ENCODE measurements at places on chromosomes 3 and 15.

GRCh38 chr3:194137506-194138474, 1.8 kb downstream of the HES1 start:
- peak; percentile 32 for DNase-seq

GRCh38 chr15:70087708-70088352, 9.9 kb downstream of the TLE3 start:
- DNase-seq: no peak

- no peak for DNase-seq
These were observed 57.4 kb downstream of the LRRFIP2 start for GRCh38 chr3:37116998-37117397.

- DNase-seq: no peak
These were observed 82.7 kb downstream of the COL8A1 start for GRCh38 chr3:99720985-99721632.

GRCh38 chr3:10248984-10249748, 907 bp downstream of the TATDN2 start:
- peak; percentile 62 for DNase-seq

GRCh38 chr3:16171825-16172224, 2.7 kb upstream of the GALNT15 start:
- no peak for DNase-seq

DNA sequence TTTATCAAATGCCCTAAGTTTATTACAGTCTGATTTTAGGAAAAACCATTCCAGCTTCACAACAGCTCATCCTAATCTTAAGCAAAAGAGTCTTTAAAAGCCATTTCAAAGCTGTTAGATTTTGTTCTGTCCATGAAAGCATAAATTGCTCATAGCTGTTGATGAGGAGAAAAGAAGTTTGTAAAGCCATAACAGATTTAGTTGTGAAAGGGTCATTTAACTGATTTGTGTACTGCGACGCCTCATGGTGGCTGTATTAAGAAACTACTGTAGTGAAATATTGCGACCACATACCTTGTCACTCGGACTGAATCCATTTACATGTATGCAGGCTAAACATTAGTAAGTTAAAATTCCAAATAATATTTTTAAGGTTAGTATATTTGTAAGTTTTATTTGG, 20.9 kb downstream of the BBX start:
- no peak for DNase-seq

DNA sequence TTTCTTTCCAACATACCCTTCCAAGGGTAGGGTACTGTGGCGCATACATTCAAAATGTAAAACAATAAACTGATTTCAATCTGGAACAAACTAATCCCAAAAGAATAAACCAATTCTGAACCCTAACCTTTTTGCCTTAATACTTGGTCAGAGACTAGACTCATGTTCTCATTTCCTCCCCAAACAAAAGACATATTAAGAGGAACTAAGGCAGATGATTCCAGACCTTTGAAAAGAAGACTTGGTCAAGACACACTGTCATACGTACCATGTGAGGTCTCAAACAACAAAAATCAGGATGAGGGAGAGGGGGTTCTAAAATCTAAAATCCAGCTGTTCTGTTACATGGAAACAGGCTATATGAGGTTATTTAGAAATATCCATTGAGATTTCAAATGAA, 102.1 kb downstream of the RFTN1 start:
- no peak for DNase-seq

DNA sequence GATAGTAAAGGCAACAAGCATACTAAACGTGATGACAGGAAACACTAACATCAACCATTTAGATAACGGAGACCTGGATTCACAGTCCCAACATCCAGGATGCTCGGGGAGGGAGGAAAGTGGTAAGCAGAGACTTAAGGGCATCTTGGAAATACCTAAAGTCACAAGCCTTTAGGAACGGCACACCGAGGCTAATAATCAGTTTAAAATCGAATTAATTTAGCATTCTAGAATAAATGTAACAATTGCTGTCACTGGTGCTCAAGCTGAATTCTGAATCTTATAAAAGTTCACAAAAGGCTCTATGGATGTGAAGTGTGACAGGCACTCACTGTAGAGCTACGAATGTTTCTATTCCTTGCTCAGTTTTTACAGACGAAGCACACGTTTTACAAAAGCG, 1.3 kb downstream of the CD47 start:
- no peak for DNase-seq

DNA sequence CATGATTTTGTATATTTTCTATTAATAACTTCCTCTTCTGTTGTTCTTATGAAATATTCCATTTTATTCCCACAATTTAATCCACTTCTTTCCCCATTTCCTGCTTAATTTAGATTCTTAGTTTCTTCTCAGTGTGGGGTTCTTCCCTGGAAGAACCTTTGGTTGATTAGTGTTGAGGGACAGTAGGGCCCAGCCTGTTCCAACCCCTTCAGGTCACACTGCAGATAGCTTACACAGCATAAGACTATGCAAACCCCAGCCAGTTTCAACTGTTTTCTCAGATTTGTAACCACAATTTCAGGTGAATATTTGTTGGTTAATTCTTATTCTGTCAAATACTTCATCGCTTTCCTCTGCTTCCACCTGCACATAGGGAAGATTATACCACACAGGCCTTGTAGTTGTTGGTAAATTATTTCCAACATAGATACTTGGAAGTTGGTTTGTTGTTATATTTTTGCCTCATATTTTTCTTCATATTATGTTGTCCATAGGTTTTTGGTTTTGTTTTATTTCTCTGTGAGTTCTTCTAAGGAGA, 34.7 kb downstream of the AADACL2 start:
- no peak for DNase-seq

GRCh38 chr3:150264561-150265279, 143.4 kb upstream of the TSC22D2 start:
- DNase-seq: no peak

DNA sequence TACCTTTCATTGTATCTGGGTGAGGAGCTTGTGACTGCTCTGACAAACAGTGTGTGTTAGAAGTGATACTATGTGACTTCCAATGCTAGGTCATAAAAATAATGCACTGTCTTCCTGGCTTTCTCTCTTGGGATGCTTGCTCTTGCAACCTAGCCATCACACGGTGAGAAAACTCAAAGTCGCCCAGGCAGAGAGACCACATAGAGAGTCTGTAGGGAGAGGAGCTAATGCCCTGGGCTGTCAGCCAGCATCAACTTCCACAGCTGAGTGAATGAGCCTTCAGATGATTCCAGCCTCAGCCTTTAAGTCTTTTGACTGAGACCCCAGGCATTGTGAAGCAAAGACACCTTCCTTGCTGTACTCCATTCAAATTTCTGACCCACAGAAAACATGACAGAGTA, 220.6 kb upstream of the SGO1 start:
- DNase-seq: no peak

DNA sequence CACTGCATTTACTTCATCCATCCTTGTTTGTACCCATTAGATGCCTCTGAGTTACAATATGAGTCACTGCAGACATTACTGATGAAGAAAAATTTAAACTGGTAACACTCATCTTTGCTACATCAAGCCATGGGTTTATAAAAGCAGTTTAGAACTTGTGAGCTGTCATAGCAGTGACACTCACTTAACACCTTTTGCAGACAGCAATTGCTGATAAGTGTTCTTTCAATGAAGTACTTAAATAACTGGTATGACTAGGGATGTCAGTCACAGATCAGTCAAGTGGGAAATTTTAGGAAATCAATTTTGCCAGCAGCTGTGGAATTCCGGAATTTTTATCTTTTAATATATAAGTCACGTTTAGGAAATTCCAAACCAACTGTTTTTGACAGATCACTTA, 643.0 kb downstream of the TBL1XR1 start:
- no peak for DNase-seq

- DNase-seq: no peak
These were observed 143.7 kb downstream of the NR1D2 start for GRCh38 chr3:24088782-24089181.

DNA sequence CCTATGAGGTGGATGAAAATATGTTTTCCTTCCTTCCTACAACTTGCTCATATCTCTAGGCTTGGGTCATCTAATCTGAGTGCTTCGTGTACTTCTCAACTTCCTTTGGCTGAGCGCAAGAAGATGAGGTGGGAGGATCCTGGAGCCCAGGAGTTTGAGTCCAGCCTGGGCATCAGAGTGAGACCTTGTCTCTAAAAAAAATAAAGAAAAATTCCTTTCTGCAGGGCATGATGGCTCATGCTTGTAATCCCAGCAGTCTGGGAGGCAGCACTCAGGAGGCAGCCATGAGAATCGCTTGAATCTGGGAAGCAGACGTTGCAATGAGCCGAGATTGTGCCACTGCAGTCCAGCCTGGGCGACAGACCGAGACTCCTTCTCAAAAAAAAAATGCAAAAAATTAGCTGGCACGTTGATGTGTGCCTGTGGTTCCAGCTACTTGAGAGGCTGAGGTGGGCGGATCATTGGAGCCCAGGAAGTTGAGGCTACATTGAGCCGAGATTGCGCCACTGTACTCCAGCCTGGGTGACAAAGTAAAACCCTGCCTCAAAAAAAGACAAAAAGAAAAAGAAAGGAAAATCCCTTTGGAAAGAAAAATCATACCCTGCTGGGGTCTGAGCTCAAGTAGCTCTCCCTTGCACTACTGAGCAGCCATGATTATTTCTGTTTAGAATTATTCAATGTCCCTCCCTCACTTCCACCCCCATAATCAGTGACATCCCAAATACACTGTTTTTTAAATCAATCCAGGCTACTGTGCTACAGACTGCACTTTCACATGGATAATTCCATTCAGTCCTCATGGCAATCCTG, 28.0 kb upstream of the RAB11A start:
- DNase-seq: no peak

DNA sequence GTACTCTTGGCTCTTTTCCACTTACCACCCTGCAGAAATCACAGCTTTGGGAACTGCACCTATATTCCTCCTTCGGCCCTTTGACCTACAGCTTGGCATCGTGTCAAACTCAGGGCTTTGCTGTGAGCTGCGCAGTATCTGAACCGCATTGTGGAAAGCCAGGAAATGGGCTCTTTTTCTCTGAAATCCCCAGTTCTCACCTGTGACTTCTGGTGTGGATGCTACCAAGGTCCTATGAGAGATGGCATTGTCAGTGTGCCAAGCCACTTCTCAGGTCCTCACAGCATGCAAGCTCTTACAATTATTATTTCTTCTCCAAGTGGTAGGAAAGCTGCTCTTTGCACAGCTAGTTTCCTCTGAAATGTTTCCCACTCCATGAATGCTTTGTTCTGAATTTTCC, 450.6 kb upstream of the TBL1XR1 start:
- no peak for DNase-seq

DNA sequence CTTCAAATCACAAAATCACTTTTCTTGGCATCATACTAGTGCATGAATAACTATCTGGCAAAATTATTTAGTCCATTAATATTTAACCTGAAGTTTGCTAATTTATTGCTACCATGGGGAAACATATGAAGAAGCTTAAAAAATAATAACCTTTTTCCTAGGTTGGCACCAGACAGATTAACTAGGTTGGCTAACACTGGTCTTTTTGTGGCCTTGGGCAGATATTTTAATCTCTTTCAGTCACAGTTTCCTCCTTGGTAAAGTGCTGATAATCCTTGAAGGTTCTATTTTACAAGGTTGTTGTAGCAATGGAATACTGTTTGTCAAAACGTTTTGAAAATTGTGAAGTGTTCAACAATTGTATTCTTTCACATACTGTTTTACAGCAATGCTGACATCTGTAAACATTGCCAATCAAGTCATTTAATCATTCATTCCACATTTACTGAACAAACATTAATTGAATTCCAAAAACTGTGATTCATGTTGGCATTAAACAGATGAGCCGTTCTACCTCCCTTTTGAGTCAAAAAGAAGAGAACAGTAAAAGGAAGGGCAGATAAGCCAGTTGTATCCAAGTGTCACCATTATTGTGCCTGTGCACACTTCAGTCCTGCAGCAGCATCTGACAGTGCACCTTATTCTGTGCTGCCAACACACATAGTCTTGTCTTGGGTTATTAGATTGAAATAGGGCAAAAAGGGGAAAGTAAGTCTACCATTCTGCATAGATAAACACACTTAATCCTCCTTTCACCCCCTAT, 21.9 kb downstream of the EPHA6 start:
- no peak for DNase-seq

DNA sequence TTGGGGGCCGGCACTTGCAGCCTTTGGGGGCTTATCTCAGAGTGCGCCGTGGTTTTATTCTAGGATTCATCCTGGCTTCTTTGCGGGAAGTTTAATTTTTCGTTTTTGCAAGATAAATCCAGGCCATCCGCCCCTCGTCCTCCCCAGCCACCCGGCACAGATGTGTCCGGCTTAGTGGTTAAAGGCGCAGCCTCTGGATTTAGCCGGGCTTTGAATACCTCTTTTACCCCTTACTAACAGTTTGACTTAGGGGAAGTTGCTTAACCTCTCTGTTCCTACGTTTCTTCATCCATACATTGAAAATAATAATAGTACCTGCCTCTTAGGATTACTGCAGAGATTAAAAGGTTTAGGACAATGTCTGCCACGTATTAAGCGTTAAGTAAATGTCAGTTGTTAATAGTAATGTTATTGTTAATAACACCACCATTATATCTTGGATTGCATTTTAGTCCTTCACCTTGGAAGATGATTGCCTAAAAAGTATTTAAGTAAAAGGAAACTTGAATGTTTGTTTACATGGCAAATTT, 714 bp downstream of the ECT2 start:
- DNase-seq: no peak

- DNase-seq: no peak
These were observed 10.9 kb downstream of the AMOTL2 start for GRCh38 chr3:134363381-134363755.

DNA sequence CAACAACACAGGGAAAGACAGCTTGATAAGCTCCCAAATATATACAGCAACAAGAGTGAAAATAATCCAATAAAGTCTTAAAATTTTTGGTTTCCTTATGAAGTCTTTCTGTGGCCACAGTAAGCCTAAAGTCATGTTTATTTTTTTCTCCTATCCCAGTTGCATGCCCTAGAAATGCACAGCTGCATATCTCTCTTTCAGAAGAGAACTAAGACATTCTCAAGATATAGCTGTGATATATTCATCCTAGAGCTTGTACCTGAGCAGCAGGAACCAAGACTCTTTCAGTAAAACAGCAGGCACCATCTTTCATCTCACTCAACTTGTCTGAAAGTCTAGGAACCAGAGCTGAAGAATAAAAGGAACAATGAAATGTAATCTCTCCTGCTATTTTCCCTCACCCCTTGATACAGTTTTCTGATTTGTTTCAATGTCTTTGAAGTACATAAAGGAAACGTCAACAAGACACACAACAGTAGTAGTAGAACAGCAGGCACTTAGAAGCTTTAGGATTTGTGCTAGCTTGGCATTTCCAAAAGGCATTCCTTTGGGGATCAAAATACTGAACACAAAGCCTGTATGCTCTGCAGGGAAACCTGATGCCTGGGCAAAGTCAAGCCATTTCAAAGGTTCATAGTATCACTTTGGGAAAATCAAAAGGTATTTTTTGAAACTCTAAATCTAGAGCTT, 536.8 kb downstream of the PYDC2 start:
- DNase-seq: no peak

DNA sequence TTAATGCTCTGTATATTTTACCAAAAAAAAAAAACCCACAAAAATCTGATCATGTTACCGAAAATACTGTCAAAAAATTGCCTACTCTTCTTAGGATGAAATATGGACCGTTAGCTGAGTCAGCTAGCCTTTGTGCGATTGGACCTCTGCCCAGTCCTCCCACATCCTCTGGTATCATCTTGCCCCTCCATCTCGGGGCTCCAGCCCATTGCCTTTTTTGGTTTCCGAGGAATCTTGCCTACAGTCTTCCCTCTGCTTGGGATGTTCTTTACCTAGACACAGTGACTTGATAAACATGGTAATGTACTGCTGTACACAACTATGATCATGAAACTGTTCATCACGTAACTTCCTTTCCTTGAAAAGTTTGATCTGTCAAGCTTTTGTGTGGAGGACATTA, 371.4 kb downstream of the SV2B start:
- DNase-seq: no peak
